Kidney (tissue), 22 donors: ENCODE measurements at places on chromosomes 7 and 10. TPM values are rescaled to one million over a fixed set of nuclear protein-coding genes. Genes with fewer than 3 reads are reported as not detected.

ARMC3 gene
- polyA plus RNA-seq = 0.60 TPM

ZDHHC4 gene
- polyA plus RNA-seq = 84.1 TPM

AKR1C3 gene
- polyA plus RNA-seq = 187 TPM

GRM3 gene
- not detected for polyA plus RNA-seq

INMT gene
- polyA plus RNA-seq = 34.5 TPM

CPED1 gene
- polyA plus RNA-seq = 2.9 TPM

CNPY1 gene
- polyA plus RNA-seq = not detected

UCMA gene
- polyA plus RNA-seq = not detected

UTF1 gene
- not detected for polyA plus RNA-seq

GIMAP1 gene
- polyA plus RNA-seq = 6.4 TPM

SRRT gene
- 58.2 TPM for polyA plus RNA-seq

VAX1 gene
- not detected for polyA plus RNA-seq

ASAH2B gene
- 3.6 TPM for polyA plus RNA-seq

HOXA6 gene
- 1.1 TPM for polyA plus RNA-seq

SLC26A5 gene
- polyA plus RNA-seq = not detected

TAS2R38 gene
- polyA plus RNA-seq = not detected

MYOF gene
- polyA plus RNA-seq = 11.5 TPM

TMEM196 gene
- not detected for polyA plus RNA-seq

CPXM2 gene
- polyA plus RNA-seq = 18.5 TPM

CYP26C1 gene
- 0.09 TPM for polyA plus RNA-seq

NKX1-2 gene
- polyA plus RNA-seq = not detected

CPA2 gene
- polyA plus RNA-seq = not detected
